ENCODE measurements at places on chromosomes 13 and 19.

GRCh38 chr19:51508059-51508733, 6.6 kb upstream of the SIGLEC12 start:
- no peak for DNase-seq

DNA sequence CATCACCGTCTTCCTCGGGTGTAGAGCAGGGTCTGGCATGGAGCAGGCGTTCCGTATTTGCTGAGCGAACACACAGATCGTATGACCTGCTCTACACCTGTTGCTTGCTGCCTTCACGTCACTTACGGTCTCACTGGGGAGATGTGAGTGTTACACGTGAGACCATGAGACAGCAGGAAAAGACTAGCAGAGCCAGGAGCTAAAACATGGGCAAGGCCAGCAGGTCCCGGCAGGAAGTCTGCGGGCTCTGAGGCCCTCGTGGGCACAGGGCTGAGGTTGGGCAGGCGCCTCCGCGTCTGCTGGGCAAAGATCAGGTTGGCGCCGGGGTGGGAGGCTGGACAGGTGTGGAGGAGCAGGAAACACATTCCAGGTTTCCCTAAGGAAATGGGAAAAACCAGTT, 19.7 kb upstream of the GTF3A start:
- no peak for DNase-seq

GRCh38 chr13:88887045-88887662, 1216.0 kb downstream of the SLITRK5 start:
- DNase-seq: no peak

GRCh38 chr19:6739390-6739882, at the start of gene TRIP10:
Gene TRIP10, plus strand, starts transcription at chr19:6739680. Its CDS starts 82 bp downstream, at chr19:6739762.
- no peak for DNase-seq

GRCh38 chr19:23867895-23868294, 46.8 kb upstream of the ZNF726 start:
- no peak for DNase-seq

DNA sequence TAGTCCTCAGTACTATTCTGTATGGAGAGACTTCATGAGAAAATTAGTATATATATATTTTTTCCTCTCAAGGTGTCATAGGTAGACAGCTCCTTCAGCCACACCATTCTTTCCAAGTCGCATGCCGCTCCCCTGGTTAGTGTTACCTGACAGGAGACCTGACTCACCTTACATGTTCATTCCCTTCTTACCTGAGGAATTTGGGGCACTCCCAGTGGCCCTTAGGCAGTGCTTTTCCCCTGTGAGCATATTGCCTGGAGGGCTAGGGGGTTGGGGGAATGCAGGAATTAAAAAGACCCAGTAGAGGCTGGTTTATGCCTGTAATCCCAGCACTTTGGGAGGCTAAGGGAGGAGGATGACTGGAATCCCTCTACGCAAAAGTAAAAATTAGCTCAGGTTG, 9.0 kb upstream of the ACTN4 start:
- DNase-seq: no peak

GRCh38 chr19:2150794-2151338, 500 bp downstream of the AP3D1 start:
- no peak for DNase-seq

- no peak for DNase-seq
Measured at GRCh38 chr19:49677901-49678674, 1.0 kb downstream of the PRMT1 start.

GRCh38 chr19:47507012-47507411, 7.9 kb downstream of the NAPA start:
- DNase-seq: peak; percentile 80

GRCh38 chr19:1540365-1540925, 16.6 kb downstream of the PLK5 start:
- DNase-seq: no peak

DNA sequence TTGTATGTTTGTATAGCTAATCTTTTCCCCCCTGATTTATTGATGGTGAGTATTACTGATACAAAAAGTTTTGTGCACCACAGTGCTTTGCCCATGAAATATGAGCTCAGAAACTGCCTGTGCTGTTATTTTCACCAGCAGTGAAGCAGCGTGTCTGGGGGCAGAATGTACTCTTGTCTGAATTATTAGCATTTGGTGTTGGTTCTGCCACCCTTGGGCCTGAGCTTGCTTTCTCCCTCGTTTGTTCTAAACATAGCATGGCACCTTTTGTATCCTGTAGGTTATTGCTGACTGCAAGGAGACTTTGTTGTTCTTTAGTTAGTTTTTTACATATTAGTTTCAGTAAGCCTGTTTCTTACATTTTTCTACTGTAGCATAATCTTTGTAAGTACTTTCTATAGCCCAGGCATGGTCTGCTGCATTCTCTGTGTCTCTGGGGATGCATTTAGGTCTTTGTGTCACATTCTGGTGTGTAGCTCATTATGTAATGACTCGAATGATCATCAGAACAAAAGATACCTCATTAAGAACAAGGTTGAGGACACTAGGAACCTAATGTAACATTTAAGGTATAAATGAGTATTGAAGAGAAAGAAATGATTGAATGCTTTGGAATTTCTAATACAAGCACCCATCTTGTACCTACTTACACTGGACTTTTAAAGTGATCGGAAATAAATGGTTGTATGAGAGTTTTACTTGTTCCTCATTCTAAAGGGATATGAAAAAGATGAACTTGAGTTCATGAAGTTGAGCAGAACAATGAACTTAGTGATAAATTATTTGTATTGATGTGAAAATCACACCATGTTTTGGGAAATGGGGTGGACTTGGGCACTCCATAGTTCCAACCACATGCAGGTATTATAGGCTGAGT, 50.3 kb upstream of the GPI start:
- DNase-seq: no peak

DNA sequence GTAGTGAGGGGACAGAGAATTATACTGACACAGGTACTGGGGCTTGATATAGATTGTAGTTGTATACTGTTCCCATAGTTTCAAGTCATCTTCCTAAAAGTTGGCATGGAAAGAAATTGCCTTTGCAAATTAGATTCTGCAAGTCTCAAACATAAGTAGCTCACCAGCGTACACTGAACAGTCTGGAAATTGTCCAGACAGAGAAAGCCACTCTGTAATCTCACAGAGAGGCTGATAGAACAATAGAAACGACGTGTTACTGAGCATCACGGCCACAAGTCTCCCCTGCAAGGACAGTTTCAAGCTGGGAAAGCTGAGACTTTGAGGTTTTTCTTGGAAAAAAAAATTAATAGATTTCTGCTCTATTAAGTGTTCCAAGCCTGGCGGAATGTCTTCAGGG, 228.6 kb downstream of the DNAJC15 start:
- DNase-seq: no peak

- DNase-seq: no peak
Measured at GRCh38 chr13:51721496-51721895, 82.5 kb downstream of the DHRS12 start.

DNA sequence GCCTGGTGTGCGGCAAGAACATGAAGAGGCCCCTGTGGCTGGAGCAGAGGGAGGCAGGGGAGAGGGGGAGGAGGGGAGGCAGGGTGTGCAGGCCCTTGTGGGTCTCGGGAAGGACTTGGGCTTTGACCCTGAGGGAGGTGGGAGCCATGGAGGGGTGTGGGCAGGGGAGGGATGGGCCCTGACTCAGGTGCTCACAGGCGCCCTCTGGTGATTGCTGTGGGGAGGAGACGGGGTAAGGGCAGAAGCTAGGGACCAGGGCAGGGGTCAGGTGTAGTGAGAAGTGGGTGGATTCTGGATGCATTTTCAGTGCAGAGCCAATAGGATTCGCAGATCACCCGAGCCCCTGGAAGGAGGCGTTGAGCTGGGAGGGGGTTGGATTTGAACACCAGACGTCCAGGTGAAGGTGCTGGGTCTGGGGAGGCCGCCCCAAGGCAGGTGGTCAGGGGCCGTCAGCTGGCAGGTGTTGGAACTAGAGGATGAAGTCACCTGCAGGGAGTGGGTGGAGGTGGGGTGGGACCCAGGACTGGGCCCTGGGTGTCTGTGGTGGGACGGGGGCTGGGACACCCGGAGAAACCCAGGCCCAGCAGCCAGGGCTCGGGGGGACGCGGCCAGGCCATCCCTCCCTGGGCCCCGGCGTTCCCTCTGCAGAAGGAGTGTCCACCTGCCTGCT, 185.4 kb downstream of the KDM4B start:
- DNase-seq: no peak

- no peak for DNase-seq
Measured at GRCh38 chr19:16213076-16213475, 15.4 kb downstream of the AP1M1 start.

DNA sequence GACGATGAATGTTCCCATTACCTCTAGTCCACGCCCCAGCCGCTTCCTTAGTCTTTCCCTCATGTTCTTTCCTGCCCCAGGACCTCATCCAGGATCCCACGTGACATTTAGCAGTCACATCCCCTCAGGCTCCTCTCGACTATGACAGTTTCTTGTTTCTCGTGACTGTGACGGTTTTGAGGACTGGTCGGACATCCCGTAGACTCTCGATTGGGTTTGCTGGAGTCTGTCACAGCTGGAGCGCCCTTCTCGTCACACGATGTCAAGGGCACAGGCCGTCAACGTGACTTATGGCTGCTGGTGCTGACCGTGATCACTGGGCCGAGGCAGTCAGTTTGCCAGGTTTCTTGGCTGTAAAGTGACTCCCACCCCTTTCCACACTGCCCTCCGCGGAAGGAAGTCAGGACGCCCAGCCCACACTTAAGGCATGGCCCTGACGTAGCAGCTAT, 22.8 kb downstream of the ELAVL1 start:
- DNase-seq: no peak

DNA sequence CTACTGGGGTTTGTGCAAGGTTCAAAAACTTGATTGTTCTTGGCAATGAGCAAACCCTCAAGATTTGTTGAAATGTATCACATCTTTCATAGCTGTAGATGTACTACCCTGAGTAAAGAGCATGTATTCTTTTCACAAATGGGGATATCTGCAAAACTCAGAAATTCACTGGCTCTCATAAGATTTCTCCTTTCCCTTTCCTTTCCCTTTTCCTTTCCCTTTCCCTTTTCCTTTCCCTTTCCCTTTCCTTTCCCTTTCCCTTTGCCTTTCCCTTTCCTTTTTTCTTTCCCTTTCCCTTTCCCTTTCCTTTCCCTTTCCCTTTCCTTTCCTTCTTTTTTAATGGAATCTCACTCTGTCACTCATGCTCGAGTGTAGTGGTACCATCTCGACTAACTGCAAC, 69.1 kb downstream of the FNDC3A start:
- DNase-seq: no peak

GRCh38 chr13:24184882-24185281, 24.4 kb downstream of the SPATA13 start:
- no peak for DNase-seq

- DNase-seq: no peak
Measured at GRCh38 chr13:68714292-68714691, 1393.3 kb upstream of the ATXN8OS start.

GRCh38 chr19:17347361-17347760, 10.0 kb downstream of the GTPBP3 start:
- no peak for DNase-seq

GRCh38 chr13:41514853-41515395, 57.6 kb downstream of the RGCC start:
- DNase-seq: no peak

DNA sequence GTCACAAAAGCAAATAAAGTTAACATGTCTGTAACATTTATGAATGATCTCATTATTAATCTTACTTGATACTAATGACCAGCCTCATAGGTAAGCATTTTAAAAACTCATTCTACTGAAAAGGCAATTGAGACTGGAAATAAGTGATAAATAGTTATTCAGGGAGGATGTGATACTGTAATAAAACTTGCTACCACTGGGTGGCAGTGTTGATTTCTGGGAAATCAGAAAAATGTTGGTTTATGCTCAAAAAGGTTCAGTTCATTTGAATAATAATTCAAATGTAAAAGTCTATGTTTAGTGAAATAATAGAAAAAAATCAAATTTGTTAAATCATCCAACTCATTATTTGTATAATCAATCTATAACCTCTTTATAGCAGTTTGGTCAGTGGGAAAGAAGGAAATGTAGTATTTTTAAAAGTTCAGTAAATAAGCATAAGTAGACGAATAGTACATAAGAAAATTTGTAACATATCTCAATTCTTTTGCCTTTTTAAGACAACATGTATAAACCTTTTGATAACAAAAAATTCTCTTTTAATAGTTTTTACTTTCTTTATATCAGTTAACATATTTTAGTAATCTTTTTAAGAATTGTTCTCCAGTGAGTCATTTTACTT, 9.6 kb downstream of the ABHD13 start:
- DNase-seq: no peak
